Hematopoietic multipotent progenitor cell treated with erythropoietin and hydrocortisone succinate and interleukin-3 and kit ligand, for 4 days (in vitro differentiated cells): ENCODE measurements at places on chromosomes 2 and 18.

DNA sequence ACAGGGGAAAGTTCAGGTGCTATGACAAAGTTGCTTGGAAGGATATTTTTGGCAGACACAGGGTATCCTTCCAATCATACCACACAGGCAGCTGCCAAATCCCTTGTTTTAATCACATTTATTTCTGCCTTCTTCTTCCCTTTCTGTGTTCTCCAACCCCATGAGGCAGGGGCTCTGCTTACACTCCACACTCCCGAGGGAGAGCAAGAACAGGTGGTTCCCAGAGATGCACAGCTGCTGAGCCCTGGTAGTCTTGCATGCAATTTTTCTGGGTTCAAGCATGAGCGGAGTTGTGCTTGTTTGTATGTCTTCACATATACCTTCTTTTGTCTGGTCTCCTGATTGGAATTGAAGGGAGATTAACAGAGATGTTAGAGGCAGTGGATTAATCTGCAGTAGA, 251.7 kb upstream of the ST6GAL2 start:
- no peak for DNase-seq

GRCh38 chr2:55810622-55811020, 113.0 kb downstream of the EFEMP1 start:
- no peak for DNase-seq

- peak; percentile 55 for DNase-seq
These were observed 5.0 kb downstream of the TACR1 start for GRCh38 chr2:75194184-75194868.

DNA sequence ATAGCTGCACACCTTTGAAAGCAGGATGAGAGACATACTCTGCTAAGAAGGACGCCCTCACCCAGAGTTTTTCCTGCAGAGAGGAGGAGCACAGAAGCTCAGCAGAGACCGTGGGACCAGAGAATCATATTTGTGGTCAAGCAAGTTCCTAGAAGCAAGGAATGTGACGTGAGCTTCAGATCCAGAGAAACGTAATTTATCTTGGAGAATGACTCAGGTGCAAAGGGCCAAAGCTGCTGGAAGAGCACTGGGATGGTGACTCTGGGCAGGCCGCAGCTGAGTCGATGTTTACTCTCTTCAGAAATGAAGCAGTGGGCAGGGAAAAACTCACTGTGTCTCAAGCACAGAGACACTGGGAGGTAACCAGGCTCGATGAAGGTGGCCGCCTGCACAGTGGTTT, 50.1 kb upstream of the IGFBP2 start:
- no peak for DNase-seq

DNA sequence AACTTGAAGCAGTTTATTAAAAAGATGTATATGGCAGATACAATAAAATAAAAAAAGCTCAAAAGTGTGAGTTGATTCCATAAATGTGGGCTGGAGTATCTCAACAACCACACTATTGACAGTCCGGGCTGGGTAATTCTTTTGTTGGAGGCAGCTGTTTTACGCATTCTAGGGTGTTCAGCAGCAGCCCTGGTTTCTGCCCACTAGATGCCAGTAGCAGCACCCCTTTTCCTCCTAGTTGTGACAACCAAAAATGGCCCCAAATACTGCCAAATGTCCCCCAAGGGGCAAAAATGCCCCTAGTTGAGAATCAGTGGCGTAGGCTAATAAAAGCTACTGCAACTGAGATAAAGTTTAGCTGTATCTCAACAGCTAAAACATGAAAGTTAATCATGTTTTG, 44.8 kb downstream of the CHMP3 start:
- DNase-seq: peak; percentile 75

DNA sequence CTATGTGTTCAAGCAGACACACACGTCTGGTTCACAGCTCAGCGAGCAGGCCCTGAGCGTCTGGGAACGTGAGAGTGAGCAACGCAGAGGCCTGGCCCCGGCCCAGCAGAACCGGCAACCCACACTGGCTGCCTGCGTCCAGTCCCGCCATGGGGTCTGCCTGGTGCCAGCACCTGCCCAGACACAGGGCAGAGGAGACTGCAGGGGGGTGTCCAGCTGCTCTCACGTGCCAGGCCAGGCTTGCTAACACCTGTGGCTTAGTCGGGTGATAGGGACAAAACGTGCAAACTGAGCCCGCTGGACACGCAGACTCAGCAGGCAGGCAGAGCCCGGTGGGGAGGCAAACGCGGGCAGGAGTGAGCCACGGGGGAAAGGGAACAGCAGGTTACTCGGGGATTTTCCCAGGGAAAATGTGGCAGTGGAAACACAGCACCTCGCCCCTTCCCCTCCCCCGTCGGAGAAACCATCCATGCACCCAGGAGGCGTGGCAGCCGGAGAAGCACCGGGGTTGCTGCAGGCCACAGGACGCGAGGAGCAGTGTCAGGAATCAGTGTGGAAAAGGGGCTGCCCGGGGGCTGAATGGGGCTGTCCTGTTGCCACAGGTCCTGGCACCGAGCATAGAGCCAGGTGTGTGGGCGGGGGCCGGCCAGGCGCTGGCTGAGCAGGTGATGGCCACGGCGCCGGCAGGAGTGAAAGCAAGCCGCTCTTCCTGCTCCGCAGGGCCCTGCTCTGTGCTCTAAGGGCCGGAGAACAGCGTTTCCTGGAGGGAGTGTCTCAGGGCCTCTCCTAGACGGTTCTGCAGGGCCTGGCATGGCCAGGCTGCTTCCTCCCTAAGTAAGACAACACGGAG, 154.7 kb downstream of the HDAC4 start:
- DNase-seq: no peak

DNA sequence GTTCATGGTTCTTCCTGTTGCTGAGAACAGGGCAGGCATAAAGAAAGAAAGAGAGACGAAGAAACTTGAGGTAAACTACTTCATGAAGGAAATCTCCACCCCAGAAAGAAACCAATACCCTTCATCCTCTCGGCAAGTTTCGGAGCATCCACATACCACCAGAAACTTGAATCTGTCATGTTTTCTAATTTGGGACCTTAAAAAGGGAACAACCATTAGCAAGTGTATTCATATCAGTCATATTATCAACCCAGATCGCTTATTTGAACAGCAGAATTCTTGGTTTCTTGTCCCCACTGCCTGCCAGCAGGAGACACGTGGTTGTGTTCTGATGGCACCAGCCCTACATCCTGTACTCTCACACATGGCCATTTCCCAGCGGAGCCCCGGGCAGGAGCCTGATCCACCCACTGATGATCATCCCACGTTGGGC, 53.2 kb upstream of the FZD7 start:
- DNase-seq: no peak

DNA sequence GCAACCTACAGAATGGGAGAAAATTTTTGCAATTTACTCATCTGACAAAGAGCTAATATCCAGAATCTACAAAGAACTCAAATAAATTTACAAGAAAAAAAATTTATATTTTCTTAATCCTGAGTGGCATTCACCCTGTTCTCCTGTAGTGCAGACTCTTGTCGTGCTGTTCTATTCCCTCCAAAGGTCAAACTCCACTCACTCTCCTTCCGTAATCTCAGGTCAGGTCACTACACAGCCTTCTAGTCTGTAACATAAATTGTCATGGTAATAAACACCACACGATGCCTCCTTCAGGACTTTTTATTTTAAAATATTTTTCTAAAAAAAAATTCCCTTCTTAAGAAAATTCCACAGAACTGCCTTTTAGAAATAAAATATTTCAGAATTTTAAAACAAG, 417.9 kb upstream of the GCFC2 start:
- DNase-seq: no peak

GRCh38 chr2:82307511-82307910, 2003.0 kb upstream of the LRRTM1 start:
- no peak for DNase-seq

DNA sequence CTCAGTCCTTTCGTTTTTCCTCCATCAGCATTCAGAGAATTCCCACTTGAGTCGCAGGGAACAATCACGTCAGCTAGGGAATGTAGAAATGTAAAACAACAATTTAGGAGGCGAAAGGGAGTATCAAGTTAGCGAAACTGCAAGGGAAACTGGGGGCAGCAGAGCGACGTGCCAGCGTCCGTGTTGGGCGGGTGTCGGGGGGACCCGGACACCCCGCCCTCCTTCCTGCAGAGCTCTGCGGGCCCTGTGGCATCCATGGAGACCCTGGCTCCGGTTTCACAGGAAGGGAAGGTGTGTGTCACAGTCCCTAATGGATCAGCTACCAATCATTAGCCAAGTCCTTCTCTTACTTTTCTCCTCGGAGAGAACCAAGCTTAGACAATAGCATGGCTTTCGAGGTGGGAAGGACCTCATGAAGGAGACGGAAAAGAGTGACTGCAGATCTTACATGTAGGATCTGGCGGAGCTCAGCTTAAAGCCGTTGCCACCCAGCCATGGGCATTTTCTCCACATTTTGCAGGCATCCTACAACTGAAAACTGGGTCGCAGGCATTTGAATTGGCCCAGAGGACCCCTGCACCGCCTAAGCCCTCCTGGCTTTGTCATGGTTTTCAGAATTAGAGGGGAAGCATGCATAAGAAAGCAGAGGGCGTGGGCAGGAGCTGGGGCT, 33.7 kb downstream of the SOX11 start:
- DNase-seq: peak; percentile 2

DNA sequence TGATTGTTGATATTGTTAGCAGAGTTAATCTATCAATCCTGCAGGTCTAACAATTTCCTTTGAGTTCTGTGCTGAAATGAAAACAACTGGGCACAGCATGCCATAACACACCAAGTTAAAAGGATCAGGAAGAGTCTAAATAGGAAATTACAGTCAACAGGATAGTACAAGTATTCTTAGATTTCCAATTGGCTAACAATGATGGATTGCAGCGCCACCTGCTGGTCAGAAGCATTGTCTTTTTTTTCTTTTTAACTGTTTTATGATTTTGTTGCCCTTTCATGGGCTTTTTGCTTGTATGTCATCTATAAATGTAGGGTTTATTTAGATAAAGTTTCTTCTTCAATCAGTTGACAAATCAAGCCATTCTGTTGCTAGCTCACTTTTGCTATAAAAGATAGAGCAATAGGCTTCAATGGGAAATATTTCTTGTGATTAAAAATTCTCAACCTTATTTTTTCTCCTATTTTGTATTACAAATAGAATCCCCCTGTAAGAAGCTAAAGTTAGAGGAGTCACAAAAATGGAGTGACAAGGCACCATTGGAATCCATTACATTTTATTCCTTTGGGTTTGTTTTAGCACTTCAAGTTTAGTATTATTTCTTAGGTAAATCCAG, 40.8 kb upstream of the RPRM start:
- peak; percentile 73 for DNase-seq

- DNase-seq: no peak
These were observed 6.1 kb downstream of the ZFP36L2 start for GRCh38 chr2:43220229-43220751.

GRCh38 chr18:73879766-73880165, 267.9 kb downstream of the FBXO15 start:
- DNase-seq: no peak

GRCh38 chr2:27573452-27573851, 9.4 kb upstream of the ZNF512 start:
- DNase-seq: peak; percentile 21

DNA sequence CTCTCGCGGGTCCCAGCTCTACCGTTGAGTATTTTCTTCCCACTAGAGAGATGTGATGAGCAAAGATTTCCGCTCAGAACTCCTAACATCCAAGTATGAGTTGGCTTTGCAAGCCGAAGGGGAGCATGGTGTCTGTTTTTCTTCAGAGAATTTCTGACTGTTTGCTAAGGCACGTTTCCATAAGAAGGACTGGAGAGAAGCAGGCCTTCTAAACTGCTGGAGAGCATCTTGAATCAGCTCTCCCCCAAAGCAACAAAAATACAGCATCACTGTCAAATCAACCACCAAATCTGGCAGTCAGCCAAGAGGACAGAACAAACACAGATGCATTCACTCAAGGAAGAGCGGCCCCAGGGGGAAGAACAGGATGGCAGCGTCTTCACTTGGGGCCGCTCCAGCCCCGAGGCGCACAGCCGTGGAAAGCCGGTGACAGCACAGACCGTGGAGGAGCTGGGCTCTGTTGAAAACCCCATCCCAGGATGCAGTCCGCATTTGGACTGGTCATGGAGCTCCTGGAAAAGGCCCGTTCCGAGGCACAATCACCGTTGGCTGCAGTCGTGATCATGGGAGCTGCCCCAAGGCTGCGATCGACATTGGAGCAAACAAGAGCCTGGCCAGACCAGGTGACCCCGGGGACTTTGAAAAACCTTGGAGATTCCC, 101.4 kb downstream of the NFATC1 start:
- no peak for DNase-seq
